ENCODE measurements at places on chromosomes 2 and 18.
A peak's percentile ranks its signal among the peaks of the same experiment; 100 is the strongest.

DNA sequence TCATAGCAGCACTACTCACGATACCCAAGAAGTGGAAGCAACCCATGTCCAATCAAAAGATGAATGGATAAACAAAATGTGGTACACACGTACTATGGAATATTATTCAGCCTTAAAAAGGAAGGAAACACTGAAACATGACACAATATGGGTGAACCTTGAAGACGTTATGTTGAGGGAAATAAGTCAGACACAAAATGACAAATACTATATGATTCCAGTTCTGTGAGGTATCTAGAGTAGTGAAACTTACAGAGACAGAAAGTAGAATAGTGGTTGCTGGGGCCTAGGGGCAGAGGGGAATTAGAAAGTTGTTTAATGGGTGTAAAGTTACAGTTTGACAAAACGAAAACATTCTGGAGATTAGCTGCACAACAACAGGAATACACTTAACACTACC lies 24.7 kb downstream of the TLK1 start:
- no peak for DNase-seq

- DNase-seq = no peak
These were observed 184.0 kb downstream of the SCG2 start for GRCh38 chr2:223418131-223418530.

DNA sequence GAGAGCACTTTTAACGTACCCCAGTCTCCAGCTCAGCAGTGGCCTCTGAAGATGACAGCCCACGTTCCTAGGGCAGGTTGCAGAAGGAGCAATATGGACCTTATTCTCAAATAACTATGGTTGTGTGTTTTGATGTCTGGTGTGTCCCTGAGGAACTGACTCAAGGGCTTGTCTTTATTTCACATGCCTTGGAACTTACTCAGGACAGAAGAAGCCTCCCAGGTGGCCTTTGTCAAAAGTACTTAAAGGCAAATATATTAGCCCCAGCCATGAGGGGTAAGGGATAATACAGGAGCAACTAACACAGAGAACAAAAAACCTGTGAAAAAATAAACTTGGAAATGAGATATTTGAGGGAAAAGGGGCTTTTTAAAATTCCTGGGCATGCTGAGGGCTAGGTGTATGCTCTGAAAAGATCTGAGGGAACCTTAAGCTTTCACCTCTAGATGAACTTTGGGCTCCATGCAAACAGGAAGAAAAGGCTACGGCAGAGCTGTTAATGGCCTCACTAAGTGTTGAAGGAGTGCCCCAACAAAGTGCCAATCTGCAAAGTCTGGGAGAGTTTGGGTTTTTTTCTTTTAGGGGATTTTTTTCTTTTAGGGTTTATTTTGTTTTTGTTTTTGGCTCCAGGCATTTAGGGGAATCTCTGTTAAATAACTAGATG lies 40.3 kb downstream of the SRBD1 start:
- DNase-seq = no peak

DNA sequence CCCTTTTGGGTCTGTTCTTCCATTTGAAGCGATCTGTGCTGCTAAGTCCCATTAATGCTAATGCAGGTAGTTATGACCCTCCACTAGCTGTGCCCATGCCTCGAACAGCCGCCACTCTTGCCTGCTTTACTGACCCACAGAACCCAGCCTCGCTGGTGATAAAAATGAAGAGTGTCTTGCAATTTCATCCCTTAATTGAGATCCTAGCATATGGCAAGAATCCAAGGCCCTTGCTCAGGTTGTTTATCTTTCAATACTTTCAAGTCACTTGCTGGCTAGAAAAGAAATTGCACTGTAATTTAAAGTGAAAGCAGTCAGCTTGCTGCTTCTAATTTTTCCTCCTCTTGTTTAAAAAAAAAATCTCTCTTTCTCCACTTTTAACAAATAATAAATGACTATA lies 73.6 kb downstream of the ZNF521 start:
- DNase-seq = no peak

DNA sequence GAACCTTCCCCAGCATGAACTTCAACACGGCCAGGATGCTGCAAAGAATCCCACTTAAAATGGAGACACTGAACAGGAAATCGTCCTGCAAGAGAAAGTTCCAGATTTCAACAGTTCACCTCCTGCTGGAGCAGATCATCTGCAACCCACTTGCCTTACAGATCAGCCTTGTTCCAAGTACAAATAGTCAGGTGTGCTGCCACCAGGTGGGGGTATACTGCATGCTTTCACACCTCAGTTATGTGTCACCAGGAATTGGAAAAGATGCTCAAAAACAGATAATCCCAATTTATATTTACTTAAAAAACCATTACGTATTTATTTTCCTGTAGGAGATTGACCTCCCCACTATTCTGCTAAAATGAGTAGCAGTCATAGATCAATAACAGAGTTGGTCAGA lies 212.3 kb downstream of the MGAT5 start:
- no peak for DNase-seq

DNA sequence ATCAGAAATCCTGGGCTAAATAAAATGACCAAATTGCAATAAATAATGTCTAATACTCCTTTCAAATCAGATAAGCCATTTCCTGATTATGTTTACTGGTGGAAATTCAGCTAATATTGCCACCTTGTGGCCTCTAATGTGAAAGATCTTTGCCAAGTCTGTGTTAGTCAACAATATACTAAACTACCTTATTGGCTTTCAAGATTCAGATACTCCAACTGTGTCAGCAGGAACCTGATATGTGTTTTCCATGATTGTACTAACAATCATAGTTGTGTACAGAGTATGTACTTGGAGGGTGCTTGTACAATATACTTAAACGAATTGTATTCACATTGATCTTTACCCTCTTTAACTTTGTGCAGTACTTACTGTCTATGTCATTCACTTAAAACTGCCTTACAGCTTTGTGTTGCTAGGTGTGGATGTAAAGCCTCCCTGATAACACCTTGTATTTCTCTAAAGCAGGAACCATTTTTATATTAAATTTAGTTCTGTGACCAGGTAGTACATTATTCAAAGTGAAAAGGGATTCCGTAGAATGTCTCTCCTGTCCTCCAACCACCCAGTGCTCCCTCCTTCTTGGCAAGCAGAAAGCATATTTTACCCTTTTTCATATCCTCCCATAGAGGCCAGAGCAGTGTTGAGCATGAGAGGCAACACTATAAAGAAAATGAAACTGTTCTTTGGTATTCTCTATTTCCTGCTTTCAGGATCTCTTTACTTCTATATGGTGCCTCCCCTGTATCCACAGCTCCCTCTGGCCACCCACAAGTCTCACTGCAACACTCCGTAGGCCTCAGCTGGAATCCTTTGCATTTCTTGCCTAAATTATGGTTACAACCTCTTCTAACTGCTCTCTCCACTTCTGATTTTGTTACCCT lies 75.2 kb upstream of the C2orf15 start:
- DNase-seq = peak; percentile 13

- no peak for DNase-seq
These were observed 2.8 kb downstream of the TMEM150A start for GRCh38 chr2:85599468-85600234.

DNA sequence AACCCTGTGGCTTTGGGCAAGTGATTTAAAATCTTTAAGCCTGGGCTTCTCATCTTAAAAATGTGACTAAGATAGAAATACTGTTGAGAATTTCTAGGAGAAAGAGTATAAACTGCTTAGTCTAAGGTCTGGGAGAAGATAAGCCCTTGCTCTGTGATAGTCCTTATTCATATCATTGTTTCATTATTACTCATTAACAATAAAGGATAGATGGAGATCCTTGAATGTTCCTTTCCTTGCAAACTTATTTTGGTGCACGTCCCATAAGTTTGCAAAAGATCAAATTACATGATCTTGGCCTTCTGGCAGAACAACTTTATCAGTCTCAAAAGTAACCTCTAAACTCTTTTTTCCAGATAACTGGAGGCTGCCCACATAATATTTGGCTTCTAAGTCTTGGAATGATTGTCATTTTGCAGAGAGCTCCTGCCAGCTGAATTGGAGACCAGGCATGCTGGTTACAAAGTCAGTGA lies 138.3 kb downstream of the FAM124B start:
- DNase-seq = no peak

DNA sequence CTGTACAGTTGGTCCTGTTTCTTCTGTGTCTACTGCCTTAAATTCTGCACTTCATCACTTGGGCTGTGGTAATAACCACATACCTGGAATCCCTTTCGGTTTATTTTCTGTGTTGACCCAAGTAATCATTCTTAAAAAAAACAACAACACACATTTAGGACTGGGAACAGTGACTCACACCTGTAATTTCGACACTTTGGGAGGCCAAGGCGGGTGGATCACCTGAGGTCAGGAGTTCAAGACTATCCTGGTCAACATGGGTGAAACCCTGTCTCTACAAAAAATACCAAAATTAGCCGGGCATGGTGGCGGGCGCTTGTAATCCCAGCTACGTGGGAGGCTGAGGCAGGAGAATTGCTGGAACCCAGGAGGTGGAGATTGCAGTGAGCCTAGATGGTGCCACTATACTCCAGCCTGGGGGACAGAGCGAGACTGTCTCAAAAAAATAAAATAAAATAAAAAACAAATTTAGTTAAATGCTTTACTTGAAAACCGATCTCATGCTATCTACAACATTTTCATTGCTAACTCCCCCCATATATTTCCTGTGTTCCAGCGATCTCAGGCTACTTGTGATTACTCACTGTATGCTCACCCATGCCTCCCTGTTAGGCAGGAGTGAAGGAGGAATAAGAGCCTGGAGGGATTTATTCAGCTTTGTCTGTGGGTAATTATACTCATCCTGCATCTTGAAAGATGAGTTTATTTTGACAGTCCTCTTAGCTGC lies 18.2 kb downstream of the ACSL3 start:
- no peak for DNase-seq

DNA sequence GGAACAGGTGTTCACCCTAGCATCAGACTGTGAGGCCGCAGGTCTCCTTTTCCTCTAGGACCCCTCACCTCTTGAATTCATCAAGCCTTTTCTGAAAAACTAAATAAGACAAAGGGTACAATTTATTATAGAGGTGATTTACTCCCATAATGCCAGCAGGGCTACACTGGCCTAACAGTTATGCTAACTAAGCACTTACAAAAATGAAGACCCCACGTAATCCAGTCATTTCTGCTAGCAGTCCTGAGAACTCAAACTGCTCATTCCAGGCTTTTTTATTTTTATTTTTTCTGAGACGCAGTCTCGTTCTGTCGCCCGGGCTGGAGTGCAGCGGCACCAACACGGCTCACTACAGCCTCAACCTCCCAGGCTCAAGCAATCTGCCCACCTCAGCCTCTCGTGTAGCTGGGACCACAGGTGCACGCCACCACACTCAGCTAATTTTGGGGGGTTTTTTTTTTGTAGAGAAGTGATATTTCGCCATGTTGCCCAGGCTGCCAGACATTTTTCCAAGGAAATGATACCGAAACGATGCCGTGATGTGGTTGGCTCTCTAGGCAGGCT lies 14.2 kb downstream of the CAPG start:
- DNase-seq = no peak

DNA sequence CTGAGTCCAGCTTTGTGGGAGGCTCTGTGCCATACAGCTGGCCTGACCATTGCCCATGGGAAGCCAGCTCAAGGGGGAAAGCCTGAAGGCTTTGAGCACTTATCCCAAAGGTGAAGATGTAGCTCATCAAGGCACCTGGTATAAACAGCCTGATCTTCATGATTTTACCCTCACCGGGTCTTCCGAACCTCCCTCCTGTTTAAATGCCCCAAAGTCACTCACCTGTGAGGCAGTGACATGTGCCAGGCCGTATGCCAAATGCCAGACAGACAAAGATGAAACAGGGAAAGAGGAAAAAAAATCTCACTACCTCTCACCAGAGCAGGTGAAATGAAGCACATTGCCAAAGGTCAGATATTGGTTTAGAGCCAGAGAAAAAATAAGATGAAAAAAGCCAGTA lies 62.8 kb upstream of the ITSN2 start:
- DNase-seq = no peak

- DNase-seq = no peak
These were observed 87.1 kb downstream of the HS1BP3 start for GRCh38 chr2:20563833-20564232.

- DNase-seq = no peak
These were observed 24.8 kb downstream of the DYNC1I2 start for GRCh38 chr2:171712051-171712450.

DNA sequence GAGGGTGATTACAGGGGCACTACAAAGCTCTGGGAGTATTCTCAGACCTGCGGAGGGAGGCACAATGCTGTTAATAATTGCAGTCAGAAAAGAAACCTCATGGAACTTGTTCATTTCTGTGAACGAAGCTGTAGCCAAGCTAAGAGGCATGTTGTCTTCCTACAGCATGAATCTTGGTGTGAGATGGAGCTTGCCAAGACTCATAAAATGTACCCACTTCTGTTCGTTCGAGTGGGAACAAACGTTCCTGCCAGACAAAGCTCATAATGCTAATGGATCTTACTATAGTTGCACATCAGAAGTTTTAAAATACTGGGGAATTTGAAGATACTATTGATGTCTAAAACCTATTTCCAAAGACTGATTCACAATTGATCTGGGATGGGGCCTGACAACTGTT lies 489.1 kb downstream of the ZEB2 start:
- DNase-seq = no peak

DNA sequence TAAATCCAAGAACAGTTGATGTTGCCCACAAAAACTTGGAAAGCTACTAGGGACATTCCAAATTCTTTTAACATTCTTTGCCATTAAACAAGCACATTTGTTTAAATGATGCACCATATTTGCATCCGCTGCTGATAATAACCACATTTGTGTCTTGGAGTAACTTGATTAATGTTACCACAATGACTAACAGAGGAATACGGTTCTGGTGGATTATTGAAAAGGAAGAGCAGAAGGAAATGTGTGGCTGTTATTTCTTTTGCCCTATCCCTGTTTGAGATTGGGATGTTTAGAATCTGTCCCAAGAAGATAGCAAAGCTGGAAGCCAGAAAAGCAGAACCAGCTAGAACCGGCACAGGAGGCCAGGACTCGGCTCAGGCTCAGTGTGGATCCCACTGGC lies 39.2 kb upstream of the RASGRP3 start:
- DNase-seq = no peak

DNA sequence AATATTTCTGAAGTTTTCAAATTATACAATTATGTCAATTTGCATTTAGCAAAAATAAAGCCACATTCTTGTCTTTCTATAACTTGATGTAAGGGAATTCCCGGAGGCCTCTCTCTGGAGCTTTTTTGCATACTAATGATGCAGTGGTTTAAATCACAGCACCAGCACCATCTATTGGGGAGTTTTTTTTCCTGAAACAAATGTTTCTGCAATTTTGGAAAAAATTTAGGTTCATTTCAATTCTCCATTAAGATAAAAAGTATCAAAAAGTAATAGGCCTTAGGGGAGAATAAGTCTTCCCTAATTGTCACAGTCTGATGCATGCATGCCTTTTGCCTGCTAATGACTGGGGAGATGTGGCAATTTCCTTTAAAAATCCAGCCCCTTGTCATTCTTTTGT lies 13.5 kb downstream of the CBLN2 start:
- no peak for DNase-seq

- no peak for DNase-seq
These were observed 435.1 kb upstream of the MEIS1 start for GRCh38 chr2:65999796-66000195.

GRCh38 chr2:94871226-94872087 lies at the start of gene TEKT4:
TEKT4 (plus strand) TSS chr2:94871430; CDS start chr2:94871580, 150 bp downstream.
- DNase-seq = no peak

All from GM12891 (cell line).